ENCODE measurements at places on chromosomes 7 and 10. TPM values are rescaled to one million over a fixed set of nuclear protein-coding genes. Genes with fewer than 3 reads are reported as not detected.

IFIT1 gene
- 18.6 TPM for total RNA-seq

MMD2 gene
- not detected for total RNA-seq

COL1A2 gene
- 7,749 TPM for total RNA-seq

GATA3 gene
- not detected for total RNA-seq

TFAM gene
- total RNA-seq = 10.3 TPM

TMEM184A gene
- not detected for total RNA-seq

TMEM26 gene
- 0.16 TPM for total RNA-seq

COBL gene
- not detected for total RNA-seq

AZGP1 gene
- not detected for total RNA-seq

WEE2 gene
- total RNA-seq = not detected

CDH23 gene
- total RNA-seq = 0.18 TPM

ACSL5 gene
- 8.1 TPM for total RNA-seq

SLC25A40 gene
- 9.4 TPM for total RNA-seq

CTAGE6 gene
- not detected for total RNA-seq

CCDC3 gene
- total RNA-seq = 12.2 TPM

TMEM176A gene
- not detected for total RNA-seq

TMEM225B gene
- total RNA-seq = not detected

KCND2 gene
- 0.18 TPM for total RNA-seq

OPALIN gene
- total RNA-seq = not detected

ASB4 gene
- total RNA-seq = not detected

METTL27 gene
- total RNA-seq = 4.5 TPM

CALML5 gene
- total RNA-seq = not detected

ZNF239 gene
- 1.8 TPM for total RNA-seq

SEMA3A gene
- total RNA-seq = 1.1 TPM

CLCN1 gene
- not detected for total RNA-seq

GRM3 gene
- total RNA-seq = not detected

HOXA5 gene
- not detected for total RNA-seq

KAZALD1 gene
- 21.2 TPM for total RNA-seq

ZCWPW1 gene
- 0.81 TPM for total RNA-seq

TMEM213 gene
- total RNA-seq = not detected

ADRB1 gene
- total RNA-seq = not detected

CRHR2 gene
- total RNA-seq = not detected

UCMA gene
- total RNA-seq = not detected

GDI2 gene
- total RNA-seq = 348 TPM

HOXA3 gene
- not detected for total RNA-seq

SPDYE8 gene
- total RNA-seq = not detected

DPP6 gene
- not detected for total RNA-seq

ACBD7 gene
- 0.16 TPM for total RNA-seq

EVX1 gene
- not detected for total RNA-seq

LRRD1 gene
- total RNA-seq = not detected

GIMAP8 gene
- 0.81 TPM for total RNA-seq

ACTL6B gene
- total RNA-seq = not detected

TUBB8 gene
- not detected for total RNA-seq

C7orf57 gene
- not detected for total RNA-seq

BHLHA15 gene
- 1.8 TPM for total RNA-seq

PILRB gene
- total RNA-seq = 13.5 TPM

UCN3 gene
- not detected for total RNA-seq

FLNC gene
- 131 TPM for total RNA-seq

MACROH2A2 gene
- total RNA-seq = 7.6 TPM

CYP2C9 gene
- not detected for total RNA-seq

Measured in cardiac atrium fibroblast (primary cell).